ENCODE measurements at places on chromosomes 3 and 15. TPM values are rescaled to one million over a fixed set of nuclear protein-coding genes. Genes with fewer than 3 reads are reported as not detected.

CA12 gene
- total RNA-seq = 1.3 TPM

DNA sequence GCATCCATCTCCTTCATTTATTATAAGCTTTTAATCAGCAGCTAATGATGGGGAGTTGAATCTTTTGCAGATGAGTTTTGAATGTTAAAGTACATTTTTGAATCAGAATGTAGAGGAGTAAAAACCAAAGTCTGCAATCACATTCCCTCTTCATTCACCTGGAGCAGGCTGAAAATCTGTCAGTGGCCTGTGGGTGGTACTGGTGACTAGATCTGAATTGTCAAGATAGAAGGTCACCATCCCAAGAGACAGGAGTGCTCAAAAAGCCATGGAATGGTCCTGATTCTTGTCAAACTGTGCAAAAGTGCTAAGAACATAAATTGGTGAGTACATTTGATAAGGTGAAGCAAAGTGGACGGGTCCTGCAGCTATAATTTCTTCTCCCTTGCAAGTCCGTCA lies 881.3 kb upstream of the NR2F2 start:
- no peak for DNase-seq

DNA sequence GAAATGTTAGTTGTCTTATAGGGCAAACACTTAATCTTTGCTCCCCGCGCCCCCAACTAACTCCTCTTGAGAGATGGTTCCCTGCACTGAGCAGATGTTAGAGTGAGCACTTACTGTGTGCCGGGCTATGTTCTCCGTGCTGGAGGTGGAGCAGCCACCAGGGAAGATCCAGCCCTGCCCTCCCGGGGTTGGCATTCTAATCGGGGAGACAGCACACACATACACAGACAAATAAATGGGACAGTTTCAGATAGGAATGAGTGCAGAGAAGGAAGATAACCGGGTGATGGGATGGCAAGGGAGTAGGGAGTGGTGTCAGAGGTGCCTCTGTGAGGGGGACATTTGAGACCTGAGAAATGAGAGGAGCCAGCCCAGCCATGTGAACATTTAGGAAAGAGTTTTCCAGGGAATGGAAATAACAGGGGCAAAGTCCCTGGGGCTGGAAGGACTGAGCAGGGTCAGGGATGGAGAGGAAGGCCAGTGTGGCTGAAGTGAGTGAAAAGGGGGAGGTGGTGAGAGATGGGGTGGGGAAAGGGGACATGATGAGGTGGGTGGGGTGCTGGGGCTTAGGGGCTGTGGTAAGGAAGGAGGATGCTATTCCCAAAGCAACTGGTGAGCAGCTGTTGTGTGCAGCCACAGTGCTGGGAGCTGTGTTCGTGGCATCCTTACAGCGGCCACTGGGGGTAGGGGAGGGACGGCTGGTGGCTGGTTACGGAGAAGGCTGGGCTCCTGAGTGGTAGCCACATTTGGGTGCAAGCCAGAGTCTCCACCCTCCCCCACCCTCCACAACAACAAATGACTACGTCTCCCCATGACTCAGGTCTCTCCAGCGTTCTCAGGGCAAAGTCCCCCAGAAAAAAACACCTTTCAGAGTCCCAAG lies 15.4 kb upstream of the FGD5 start:
- DNase-seq = peak; percentile 49

DNA sequence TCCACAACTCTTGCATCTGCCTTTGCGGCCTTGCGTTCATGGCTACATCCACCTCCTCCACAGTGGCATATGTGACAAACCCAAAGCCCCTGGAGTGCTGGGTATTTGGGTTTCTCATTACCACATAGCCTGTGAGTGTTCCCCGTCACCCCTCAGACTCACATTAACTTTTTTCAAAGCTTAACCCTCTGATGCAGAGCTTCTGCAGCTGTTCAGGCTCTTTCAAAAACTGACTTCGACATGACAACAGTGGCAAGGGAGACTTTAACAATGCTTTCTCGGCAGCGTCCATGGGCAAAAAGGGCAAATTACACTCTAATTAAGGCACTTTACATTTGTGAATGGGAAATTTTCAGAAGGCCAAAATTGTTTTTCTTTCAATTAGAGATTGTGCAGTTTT lies 343.2 kb downstream of the UNC13C start:
- no peak for DNase-seq

DNA sequence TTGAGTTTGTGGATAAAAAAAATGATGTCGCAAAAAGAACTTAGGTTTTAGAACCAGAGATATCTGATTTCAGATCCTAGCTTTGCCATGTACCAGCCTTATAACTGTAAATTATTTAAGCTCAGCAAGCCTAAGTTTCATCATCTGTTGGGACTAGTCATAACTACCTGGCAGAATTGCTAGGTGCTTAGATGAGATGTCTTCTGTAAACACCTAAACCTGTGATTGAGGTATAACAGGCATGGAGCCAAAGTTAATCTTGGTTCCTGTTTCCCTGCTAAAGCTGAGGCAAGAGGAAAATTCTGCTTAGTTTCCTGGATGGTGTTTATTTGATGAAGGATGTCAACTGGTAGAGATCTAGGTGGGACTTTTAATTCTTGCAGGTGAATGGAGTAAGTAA lies 331.3 kb upstream of the RBMS3 start:
- DNase-seq = no peak

- DNase-seq = no peak
Observed at GRCh38 chr15:51680321-51680720, 982 bp upstream of the SCG3 start.

DNA sequence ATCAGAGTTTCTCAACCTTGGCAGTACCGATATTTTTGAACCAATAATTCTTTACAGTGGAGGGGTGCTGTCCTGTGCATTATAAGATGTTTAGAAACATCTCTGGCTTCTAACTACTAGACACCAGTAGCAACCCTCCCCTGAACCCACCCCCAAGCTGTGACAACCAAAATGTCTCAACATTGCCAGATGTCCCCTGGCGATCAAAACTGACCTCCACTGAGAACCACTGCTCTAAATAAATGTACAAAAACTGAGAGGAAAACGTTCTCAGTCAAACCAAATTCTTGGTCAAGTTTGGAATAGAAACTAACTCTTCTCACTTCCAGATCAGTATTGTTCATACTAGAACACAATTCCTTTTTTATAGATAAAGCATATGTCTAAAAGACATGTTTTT lies 58.5 kb downstream of the GPR160 start:
- no peak for DNase-seq

- DNase-seq = peak; percentile 85
Observed at GRCh38 chr15:85407421-85408269, 27.2 kb downstream of the AKAP13 start.
